C1 segment of cervical spinal cord (tissue), 14 donors: ENCODE measurements at places on chromosomes 6 and 20.
A peak's percentile ranks its signal among the peaks of the same experiment; 100 is the strongest.

DNA sequence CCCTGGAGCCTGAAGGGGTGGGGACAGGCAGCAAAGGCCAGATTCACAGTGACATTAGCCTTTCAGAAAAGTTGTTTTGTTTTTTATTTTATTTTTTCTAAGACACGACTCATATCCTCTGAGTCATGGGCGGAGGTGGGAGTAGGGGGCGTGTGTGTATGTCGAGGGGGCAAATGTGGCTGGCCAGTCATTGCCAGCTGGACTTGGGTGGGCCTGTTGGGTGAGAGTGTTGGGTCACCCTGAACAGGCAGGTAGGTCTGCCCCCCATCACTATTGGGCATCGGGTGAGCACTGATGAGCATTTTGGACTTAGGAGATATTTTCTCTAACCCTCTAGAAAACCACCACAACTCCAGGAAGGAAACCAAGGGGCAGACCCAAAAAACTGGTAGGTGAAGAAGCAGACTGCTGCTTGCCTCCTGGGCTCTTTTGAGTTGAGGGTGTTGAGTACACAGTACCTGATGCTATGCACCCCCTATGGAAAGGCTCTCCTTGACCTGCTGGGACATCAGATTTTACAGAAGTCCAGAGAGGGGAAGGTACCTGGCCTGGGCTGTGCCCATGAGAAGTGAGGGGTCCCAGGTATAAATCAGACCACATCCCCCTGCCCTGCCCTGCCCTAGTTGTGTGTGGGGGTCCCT, 5.6 kb downstream of the SMIM29 start:
- no peak for DNase-seq

- no peak for DNase-seq
Measured at GRCh38 chr20:22569353-22569752, 15.0 kb downstream of the FOXA2 start.

DNA sequence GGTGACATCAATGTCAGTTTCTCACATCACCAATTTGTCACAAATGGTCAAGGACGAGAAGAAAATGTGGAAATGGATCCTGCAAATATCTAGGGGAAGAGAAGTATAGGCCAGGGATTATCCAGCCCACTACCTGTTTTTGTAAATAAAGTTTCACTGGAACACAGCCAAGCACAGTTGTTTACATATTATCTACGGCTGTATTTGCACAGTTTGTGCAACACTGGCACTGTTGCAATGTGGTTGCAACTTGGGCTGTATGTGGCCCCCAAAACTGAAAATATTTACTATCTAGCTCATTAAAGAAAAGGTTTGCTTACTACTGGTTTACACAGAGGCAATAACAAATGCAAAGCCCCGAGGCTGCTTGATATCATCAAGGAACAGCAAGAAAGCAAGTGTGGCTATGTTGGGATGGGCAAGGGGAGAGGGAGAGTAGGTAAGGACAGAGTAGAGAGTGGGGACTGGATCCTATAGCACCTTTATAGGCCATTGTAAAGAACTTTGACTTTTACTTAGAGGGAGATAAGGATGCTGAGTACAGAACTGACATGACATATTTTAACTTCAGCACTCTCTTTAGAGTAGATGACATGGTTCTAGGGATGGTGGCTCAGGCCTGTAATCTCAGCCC, 11.8 kb upstream of the STXBP5 start:
- no peak for DNase-seq

- DNase-seq = no peak
Measured at GRCh38 chr6:10528158-10528981, 7.2 kb downstream of the GCNT2 start.

- no peak for DNase-seq
Measured at GRCh38 chr6:32976334-32977069, 8.1 kb downstream of the BRD2 start.

- peak; percentile 58 for DNase-seq
Measured at GRCh38 chr6:29748391-29749307, 25.4 kb downstream of the HLA-F start.

- no peak for DNase-seq
Measured at GRCh38 chr6:108838101-108838717, 10.0 kb upstream of the ARMC2 start.

DNA sequence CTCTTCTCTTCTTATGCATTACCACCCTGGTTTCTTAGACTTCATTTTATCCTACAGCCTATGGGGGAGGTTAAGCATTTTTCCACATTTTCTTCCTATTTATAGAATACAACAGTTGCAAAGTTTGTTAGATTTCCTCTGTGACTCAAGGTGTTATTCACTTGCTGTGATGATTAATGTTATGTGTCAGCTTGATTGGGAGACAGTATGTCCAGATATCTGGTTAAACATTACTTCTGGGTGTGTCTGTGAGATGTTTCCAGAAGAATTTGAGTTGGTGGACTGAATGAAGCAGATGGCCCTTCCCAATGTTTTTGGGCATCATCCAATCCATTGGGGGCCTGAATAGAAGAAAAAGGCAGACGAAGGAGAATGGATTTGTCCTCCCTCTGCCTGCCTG, 131.3 kb downstream of the C6orf118 start:
- DNase-seq = no peak

DNA sequence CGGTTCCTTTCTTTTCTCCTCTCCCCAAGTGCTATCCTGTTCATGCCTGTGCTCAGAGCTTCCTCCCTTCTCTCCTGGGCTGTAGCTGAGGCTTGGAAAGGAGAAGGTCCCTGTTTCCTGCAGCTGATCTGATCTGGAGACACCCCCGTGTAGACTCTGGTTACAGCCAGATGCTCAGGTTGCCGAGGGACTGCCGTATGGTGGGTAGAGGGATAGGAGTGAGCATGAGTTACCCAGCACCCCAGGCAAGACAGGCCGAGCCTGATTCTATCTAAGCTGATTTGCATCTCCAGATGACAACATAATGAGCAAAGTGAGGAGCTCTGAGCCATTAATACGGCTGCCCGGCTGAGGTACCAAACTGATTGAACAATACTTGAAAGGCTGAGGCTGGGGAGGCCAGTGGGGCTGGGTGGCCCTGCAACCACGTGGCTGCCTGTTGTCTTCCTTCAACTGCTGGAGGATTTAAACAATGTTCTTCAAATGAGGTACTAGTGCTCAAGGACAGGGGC, 91.8 kb downstream of the ASXL1 start:
- DNase-seq = no peak

DNA sequence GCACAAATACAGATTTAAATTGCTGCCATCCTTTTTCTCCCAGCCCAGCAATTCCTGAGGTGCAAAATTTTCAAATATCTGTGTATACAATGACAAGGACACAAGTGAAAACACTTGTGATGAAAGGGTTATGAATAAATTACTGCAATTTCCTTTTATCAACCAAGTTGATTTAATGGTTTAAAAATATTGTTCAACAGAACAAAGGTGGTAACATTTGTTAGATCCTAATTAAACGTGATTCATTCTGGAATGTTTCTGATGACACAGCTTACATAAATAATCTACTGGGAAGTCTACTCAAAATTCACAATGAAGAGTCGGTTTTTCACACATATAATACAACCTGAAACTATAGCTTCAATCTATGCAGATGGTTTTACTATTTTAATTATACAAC, 17.1 kb downstream of the B4GALT5 start:
- no peak for DNase-seq

- DNase-seq = no peak
Measured at GRCh38 chr6:160029525-160029924, 60.6 kb downstream of the IGF2R start.

GRCh38 chr20:35947489-35947888, 6.8 kb downstream of the SCAND1 start:
- no peak for DNase-seq

DNA sequence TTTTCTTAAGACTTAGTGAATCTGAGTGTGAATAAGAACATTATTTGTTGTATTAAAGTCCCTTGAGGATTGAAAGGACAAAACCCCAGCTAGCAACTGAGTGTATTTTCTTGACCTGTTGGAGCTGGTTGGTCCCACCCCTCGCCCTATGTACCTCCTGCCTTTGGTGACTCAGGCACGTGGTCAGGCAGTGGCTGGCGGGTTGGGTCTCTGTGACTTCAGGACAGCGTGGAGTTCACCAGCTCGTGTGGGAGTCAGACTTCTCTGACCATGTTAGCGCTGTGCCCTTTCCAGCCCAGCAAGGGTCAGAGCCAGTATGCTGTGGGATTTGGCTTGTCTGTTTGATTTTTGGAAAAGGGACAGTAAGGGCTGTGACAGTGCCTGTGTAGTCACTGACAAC, 93.7 kb downstream of the SSR1 start:
- DNase-seq = no peak

- DNase-seq = no peak
Measured at GRCh38 chr6:105560611-105561066, 157.8 kb upstream of the PREP start.
